ENCODE measurements at places on chromosomes 16 and 17.

- no peak for DNase-seq
These were observed 253.9 kb downstream of the SLC39A11 start for GRCh38 chr17:72838581-72838980.

DNA sequence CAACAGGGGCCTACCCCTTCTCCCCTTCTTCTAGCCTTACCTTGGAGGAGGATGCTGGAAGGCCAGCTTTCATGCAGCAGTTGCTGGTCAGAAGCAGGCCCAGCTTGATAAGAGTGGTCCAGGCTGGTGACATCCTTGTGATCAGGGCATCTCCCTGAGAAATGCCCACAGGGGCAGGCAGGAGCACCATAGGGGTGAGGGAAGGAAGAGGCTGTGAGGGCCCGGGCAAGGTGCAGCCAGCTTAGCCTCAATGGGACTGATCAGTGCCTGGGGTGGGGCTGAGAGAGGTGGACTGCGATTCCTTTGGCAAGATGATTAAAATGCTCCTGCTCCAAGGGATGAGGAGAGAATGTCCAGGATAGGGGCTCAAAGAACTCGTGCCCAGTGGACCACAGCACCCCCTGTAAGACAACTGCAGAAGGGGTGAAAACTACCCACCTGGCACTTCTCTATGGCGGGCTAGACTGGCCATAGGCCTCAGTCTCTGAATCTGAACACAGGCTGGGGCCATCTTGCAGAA is 9.5 kb upstream of the GALK1 start:
- no peak for DNase-seq

- peak; percentile 60 for DNase-seq
These were observed 20.4 kb upstream of the CDYL2 start for GRCh38 chr16:80824623-80825364.

GRCh38 chr16:56864960-56865359 is at the start of gene SLC12A3:
Gene SLC12A3 (plus strand): TSS chr16:56865207. CDS start chr16:56865236, 29 bp downstream.
- no peak for DNase-seq

DNA sequence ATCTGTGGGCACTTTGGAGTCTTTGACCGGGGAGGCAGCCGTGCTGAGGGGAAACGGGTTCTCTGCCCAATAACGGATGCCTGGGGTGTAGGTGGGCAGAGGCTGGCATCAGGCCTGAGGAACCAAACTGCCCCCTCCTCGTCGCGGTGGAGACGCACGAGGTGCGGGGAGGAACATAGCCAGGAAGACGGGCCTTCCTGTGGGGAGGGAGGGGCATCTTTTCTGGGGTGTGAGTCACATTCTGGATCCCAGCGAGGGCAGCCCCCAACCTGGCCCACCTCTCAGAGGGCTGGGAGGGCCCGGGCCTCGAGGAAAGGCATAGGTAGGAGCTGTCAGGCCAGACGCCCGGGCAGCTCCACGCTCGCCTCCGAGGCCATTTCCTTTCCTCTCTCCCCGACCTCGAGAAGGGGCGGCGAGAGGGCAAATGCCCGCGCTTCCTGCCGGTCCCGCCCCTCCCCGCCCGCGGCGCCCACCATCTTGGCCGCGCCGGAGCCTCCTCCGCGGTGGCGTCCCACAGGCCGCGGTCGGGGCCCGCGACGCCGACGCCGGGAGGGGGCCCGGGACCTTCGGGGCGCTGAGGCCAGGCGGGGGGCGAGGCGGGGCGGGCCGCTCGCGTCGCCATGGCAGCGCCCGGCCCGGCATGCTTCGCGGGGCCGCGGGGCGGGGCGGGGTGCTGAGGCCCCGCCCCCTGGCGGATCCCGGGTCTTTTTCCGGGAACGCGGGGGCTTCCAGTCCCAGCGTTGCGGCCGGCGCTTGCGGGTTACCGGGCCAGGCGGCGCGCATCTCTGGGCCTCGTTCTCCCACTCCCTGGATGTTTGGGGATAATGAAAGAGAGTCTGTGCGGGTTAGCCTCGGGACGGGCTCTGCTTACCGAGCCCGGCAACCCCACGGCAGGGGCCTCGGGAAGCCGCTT is 13.2 kb downstream of the RAI1 start:
- DNase-seq = peak; percentile 75

DNA sequence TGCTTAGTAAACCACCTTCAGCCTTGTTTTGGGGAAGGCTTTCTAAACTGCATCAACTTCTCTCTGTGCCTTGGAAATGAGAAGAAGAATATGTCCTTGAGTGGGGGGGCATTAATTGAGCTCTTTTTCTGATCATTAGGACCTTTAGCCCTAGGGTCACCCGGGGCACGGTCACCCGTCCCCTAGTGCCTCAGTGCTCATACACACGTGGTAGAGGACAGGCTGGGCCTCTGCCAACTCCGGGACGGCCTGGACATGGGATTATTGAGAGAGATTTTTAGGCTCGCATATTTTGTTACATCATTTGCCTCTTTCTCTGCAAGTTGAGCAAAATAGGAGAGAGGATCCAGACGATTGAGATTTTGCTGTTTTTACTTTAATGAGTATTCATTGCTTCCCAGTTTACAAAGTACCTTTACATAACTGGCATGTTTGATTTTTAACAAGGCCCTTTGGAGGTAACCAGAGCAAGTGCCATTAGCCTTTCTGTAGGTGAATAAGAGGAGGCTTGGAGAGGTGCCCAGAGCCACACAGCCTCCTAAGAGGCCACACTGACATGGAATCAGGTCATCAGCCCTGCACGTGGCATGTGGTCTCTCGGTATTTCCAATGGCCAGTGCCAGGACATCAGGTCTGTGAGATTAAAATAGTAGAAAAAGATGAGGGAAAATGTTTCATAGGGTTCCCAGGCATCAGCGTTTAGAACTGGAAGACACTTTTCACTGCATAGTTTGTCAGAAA is 11.1 kb downstream of the PMM2 start:
- no peak for DNase-seq

DNA sequence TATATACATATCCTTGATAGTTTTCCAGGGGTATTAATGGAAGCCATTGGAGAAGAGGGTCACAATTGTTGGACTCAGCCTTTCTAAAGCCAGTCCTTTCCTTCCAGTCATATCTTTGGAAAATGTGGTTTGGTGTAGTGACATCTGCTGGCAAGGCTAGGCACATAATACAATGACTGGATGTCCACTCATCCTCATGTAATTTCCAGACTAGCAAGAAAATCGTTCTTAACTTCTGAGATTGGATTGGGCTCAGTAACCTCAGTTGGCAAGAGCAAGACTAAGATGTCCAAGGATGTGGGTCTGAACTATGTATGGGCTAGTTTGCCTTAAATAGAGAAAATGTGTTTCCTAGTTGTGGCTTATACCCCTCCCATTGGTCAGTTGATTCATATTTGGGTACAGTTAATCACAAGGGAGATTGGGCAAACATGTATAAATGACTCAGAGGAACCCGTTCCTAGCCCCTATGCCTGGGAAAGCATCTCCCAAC is 8.7 kb upstream of the KAT7 start:
- peak; percentile 27 for DNase-seq

DNA sequence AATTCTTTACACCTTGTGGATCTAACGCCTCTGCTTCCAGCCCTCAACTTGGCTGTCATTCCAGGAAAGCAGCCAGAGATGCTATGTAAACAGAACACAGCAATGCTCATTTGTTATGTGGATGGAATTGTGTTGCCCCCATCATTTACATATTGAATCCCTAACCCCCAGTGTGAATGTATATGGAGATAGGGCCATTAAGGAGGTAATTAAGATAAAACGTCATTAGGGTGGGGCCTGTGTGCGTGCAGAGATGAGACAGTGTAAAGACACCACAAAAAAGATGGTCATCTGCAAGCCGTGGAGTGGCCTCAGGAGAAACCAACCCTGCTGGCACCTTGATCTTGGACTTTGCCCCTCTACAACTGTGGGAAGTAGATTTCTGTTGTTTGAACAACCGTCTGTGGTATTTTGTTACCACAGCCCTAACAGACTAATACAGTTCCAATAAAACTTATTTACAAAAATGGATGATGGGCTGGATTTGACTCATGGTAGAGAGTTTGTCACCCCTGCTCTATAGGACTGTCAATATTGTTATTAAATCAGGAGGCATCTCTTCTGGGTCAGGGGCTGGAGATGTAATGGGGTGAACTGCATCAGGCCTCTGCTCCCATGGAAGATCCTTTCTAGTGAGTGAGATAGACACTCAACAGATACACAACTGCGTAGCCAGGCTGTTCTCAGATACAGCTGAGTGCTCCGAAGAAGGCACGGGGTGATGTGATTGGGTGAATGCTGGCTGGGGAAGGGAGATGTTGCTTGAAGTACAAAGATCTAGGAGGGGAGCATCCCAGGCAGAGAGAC is 339.0 kb downstream of the SNX29 start:
- no peak for DNase-seq

DNA sequence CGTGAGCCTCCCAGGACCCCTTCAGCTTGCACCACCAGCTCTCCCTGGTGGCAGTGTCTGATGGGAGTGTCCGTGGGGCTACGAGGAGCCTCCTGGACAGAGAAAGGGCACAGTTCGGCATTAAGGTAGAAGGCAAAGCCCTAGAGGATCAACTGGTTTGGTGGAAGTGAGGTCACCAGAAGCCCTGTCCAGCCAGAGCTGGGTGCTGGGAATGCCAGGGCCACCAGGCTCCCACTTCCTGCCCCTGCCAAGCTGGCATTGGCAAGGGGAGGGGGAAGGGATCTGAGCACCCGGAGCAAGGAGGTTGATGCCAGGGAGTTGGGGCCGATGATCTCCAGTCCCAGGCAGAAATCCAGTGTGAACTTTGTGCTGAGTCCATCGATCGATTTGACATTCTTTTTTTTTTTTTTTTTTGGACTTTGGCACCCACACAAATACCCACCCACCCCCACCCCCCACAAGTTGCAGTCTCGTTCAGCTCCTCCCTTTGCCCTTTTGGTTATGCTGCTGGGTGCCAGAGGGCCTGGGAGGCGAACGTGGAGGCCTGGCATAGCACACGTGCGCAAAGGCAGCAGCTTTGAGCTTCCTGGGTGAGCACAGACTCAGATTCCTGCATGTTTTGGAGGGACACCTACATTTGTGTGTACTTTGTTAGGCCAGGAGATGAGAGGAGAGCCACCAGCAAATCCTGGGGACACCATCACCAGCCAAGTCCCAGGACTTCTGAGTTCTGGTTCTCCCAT is 2.1 kb downstream of the NHERF1 start:
- DNase-seq = no peak

GRCh38 chr17:7354262-7354843 is 603 bp upstream of the TMEM95 start:
- peak; percentile 30 for DNase-seq

DNA sequence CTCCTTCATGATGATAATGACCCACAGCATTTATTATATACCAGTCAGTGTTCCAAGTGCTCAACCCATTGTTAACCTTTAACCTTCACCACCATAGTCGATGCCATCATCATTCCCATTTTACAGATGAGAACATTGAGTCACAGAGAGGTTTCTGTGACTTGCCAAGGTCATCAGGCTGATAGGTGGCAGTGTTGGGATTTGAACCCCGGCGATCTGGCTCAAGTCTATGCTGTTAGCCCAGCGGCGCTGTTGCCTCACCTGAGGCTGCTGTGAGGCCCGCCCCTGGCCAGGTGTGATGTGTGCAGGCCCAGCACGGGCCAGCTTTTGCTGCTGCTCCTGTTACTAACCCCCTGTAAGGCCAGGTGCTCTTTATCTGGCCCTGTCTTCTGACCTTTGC is 101.2 kb downstream of the OR1D5 start:
- no peak for DNase-seq

GRCh38 chr16:84813141-84813934 is 6.4 kb upstream of the CRISPLD2 start:
- no peak for DNase-seq

- no peak for DNase-seq
These were observed 110.7 kb upstream of the FAM20A start for GRCh38 chr17:68711858-68712257.

- DNase-seq = no peak
These were observed 23.4 kb upstream of the CBFA2T3 start for GRCh38 chr16:89000207-89000959.

DNA sequence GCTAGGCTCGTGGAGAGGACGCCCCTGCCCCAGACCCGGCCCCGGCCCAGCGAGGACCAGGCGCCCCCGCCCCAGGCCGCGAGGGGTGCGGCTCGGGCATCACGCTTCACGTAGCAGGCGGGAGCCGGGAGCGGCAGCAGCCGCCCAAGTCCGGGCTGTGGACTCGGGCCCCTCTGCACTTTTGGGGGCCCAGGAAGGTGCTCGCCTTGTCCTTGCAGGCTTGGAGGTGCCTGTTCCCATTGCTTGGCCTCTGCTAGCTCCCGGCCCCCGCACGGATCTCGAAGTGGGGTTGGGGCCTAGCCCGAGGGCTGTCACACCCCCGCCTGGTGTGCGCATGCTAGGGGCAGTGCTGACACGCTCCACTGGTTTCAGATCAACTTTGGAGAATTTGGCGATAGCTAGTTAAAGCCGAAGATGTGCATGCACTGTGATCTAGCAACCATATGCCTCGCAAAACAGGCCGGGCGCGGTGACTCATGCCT is 55.7 kb downstream of the WSB1 start:
- DNase-seq = no peak

DNA sequence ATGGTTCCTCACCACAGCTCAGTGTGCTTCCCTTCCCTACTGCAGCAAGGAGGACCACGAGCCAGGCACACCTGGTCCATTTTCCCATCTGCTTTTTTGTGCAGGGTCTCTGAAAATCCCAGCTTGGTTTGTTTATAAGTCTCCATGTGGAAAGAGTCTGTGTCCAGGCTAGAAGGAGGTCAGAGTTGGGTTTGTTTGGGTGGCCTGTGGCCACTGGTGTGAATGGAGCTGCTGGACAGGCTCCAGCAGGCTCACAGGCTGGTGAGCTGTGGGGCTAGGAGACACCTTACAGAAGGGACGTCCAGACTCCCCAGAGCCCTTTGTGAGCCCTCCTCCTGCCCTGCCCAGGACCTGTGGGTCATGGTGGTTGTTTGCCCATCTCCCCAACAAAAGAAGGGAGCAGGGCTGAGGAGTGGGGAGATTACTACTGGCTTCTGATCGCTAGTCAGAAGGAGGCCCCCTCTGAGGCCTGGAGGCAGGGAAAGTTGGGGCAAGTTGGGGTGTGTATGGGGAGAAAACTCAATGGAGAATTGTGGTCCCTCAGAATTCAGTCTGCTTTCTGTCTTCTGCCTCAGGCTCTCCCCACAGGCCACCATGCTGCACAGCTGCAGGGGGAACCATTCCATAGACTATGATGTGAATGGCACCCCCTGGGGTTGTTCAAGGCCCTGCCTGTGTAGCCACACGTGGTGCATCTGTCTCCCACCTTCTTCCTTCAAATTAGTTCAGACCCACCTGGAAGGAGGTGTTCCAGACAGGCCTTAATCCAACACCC is 4.1 kb downstream of the RARA start:
- no peak for DNase-seq

GRCh38 chr17:31113939-31114338 is 19.2 kb downstream of the NF1 start:
- no peak for DNase-seq

- no peak for DNase-seq
These were observed 130.7 kb downstream of the PRKCA start for GRCh38 chr17:66432996-66433551.
